Right atrium auricular region (tissue), 2 donors: ENCODE measurements at places on chromosomes 1 and 21. TPM values are rescaled to one million over a fixed set of nuclear protein-coding genes. Genes with fewer than 3 reads are reported as not detected.

Gene PLA2G2E
- total RNA-seq, result not detected

Gene RAB25
- total RNA-seq, result not detected

Gene PDXK
- total RNA-seq, result 45.7 TPM

Gene SH2D5
- not detected for total RNA-seq
